Fibroblast of skin of back (primary cell): ENCODE measurements at places on chromosomes 1 and 21.

GRCh38 chr1:50415235-50416149 is 7.8 kb downstream of the DMRTA2 start:
- DNase-seq: no peak

DNA sequence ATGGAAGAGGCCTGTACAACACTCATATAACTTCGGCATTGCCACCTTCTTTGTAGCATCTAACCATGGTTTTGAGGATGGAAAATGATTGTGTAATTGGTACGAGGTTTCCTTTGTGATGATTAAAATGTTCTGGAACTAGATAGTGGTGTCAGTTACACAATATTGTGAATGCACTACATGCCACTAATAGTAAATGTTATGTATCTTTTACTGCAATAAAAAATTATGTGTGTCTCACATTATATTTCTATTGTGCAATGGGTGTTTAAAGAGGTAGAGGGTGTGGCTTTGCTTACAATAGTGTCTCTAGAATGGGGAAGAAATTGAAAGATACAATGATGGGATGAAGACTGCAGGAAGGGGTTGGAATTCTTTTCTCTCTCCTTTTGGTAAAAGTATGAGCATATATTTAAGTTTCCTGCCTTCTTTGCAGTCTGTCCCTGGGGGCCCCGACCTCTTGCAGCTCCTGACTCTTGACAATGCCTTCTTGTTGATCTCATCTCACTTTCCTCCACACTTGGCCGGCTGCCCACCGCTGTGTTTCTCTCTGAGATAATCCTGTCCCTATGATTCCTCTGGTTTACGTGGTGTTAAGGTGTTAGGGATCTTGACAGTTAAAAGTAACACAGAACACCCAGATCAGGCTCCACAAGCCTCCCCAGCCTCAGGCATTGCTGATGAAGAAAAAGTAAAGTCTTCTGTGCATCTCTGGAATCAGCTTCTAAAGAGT is 39.3 kb downstream of the MTARC1 start:
- no peak for DNase-seq

- DNase-seq: no peak
Measured at GRCh38 chr1:36922593-36923426, 111.5 kb downstream of the GRIK3 start.

- DNase-seq: peak; percentile 71
Measured at GRCh38 chr1:222880587-222880986, 65.7 kb downstream of the DISP1 start.

DNA sequence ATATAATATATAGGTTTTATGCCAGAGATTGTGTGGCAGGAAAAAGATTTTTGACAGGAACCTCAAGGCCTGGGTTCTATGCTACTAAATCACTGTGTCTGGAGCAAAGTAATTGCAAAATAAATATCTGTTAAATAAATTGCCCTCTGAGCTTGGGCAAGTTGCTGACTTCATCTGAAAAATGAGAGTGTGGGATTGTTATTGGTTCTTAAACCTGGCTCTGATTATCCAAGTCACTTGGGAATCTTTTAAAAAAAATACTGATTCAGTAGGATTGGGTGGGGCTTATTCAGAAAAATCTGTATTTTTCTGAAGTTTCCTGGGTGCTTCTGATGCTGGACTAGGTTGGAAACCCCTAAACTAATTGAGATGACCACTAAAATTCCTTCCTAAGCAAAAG is 174.1 kb upstream of the SGIP1 start:
- DNase-seq: no peak

DNA sequence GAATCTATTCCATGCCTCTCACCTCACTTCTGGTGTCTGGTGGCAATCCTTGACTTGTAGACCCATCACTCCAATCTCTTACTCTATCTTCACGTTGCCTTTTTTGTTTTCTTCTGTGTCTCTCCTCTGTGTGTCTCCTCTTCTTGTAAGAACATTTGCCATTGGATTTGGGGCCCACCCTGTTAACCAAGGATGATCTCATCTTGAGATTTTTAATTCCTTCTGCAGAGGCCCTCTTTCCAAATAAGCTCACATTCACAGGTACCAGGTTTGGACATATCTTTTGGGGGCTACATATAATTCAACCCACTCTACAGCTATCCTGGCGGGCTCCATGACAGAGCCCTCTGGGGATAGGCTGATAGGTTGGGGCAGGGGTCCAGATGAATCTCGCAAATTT is 55.8 kb downstream of the UBE2T start:
- DNase-seq: no peak

DNA sequence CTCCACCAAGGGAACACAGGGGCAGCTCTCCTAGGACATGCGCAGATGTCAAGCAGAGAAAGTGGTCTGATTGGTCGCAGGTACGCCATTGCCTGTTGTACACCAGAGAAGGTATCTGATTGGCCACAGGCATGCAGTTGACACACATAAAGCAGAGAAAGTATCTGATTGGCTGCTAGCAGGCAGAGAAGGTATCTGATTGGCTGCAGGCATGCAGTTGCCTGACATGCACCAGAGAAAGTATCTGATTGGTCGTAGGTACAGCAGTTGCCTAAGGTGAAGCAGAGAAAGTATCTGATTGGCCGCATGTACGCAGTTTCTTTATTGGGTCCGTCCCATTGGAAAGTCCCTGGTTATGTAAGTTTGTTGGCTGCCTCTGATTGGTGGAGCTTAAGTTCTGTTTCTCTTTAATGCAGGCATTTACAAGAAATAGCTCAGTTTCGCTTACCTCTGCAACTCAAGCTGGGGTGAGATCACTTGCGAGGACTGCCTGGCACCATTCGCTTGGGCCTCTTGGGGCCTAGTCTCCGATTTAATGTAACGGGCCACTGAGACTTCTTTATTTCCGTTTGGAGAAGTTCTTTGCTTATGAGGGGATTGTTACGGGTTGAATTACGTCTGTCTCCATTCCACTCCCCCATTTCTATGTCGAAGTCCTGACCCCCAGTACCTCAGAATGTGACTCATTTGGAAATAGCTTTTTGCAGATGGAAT is 74.2 kb downstream of the SIK1 start:
- peak; percentile 17 for DNase-seq

- DNase-seq: no peak
Measured at GRCh38 chr21:46126309-46127238, 28.7 kb downstream of the COL6A2 start.

DNA sequence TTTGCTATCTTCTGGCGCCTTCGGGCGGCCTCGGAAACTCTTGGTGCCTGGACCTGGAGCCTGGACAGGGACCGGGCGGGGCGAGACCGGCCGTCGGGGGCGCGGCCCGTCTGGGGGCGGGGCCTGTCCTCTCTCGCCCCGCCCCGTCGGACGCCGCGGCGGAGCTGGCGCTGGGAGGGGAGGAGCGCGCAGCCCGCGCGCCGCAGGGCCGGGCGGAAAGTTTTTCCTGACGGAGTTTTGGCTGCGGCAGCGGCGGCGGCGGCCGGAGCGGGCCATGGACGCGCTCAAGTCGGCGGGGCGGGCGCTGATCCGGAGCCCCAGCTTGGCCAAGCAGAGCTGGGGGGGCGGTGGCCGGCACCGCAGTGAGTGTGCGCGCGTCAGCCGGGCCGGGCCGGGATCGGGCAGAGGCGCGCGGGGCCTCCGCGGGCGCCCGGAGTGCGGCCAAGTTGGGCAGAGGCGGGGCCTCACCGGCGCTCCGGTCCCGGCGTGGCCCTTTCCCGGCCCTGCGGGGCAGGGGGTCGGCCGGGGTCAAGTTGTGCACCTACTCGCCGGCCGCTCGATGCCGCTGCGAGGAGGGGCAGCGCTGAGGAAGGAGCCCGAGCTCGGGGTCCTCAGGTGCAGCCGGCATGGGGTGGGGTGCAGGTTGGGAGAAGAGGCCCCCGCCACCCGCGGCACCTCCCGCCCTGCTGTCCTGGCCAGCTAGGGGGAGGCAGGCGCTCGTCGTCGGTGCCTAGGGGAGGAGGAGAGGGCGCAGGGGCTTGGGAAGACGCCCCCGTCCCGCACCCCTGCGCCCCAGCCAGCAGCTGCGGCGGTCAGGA is at the start of gene LDLRAP1:
TSS of gene LDLRAP1 (plus strand) at position 182 of the 818 bp plus-strand sequence. CDS start at position 275, 93 bp downstream.
- peak; percentile 72 for DNase-seq

DNA sequence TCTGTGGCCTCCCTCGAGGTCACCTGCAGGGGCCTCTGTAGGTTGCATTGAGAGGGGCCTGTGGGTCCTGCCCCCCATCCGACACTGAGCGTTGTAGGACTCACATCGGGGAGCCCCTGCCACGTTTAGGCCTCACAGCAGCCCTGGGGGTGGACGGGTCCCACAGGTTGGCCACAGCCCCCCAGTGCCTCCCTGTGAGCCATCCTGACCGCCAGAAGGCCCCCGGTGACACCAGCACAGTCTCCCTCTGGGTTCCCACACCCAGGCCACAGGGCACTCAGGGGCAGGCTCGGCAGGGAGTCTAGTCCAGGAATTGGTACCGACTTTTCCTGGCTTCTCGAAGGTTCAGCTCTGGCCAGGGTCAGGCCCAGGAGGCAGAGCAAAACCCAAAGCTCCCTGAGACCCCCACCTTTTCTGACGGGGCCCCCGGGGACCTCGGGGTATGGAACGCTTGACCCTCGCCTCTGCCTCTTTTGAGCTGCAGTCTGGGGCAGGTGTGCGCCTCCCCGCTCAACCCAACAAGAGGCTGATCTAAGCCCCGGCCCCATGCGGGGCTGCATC is 13.9 kb upstream of the POFUT2 start:
- no peak for DNase-seq

DNA sequence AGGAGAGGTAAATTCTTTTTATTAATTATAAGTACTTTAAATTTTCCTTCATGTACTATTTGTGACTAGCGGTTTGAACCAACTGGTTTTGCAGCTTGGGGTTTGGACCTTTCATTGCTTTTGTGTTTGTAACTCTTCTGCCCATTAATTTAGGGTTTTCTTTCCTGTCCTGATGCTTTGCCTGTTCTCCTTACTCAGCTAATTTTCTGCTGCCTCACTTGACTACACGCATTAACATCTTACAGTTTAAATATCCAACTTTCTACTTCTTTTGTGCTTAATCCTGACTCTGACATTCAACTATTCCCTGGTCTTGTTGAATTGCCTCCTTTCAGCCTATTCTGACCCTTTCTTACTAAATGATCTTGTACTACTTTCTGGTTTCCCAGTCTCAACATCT is 135.6 kb downstream of the PTPRC start:
- DNase-seq: no peak

DNA sequence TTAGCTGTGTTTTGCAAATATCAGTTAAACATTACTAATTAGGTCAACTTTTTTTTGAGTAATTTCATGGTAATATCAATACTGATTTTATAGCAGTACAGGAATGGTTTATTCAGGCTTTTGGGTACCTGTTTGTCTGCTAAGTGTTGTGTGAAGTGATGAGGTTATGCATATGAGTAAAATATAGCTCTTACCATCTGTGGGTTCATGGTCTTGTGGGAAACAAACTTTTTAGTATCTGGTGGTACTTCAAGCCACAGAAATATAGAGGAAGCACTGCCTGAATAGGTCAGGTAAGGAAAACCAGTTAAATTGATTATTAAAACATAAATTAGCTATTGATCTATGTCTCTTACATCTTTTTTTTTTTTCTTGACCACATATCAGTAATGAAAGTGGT is 113.9 kb downstream of the RABGAP1L start:
- DNase-seq: no peak

GRCh38 chr1:215273838-215274516 is 191.4 kb downstream of the KCNK2 start:
- DNase-seq: peak; percentile 86
